ENCODE measurements at places on chromosomes 13 and 19.

- DNase-seq: no peak
These were observed 2.6 kb upstream of the HAUS5 start for GRCh38 chr19:35609851-35610353.

- DNase-seq: no peak
These were observed 8.2 kb upstream of the PAN3 start for GRCh38 chr13:28129911-28130693.

- peak; percentile 63 for DNase-seq
These were observed 2.1 kb upstream of the HOOK2 start for GRCh38 chr19:12777217-12778016.

DNA sequence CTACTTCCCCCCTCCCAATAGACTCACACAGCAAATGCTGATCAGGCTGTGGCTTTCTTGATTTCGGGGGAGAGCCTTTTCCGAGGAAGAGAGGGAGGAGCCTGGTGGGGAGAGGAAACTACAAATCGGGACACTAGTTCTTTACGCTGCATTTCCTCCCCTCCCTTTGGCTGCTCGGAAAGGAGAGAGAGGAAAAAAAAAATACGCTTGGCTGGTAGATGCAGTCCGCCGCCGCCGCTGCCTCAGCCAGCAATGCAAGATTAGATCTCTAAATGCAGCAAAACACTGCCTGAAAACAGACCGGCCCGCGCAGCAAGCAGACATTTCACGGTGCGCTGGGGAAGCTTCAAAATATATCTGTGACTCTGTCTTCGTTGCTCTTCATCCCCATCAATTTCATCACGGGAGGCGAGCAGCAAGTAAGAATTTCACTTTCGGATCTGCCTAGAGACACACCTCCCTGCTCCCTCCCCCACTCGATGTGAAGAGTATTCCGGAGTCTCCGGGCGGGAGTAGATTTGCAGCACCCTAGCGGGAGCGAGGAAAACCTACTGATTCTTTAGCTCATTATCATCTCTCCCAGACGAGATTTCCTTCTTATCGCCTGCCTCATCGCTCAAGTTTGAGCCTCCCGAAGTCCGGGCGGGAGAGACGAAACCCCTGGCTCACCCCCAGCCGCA is at the start of gene PCDH17:
PCDH17 (plus strand) TSS at position 149 of the 680 bp plus-strand sequence. CDS start 803 bp downstream, outside the sequence.
- no peak for DNase-seq

- DNase-seq: no peak
These were observed 199.2 kb upstream of the MAB21L1 start for GRCh38 chr13:35675651-35676050.

DNA sequence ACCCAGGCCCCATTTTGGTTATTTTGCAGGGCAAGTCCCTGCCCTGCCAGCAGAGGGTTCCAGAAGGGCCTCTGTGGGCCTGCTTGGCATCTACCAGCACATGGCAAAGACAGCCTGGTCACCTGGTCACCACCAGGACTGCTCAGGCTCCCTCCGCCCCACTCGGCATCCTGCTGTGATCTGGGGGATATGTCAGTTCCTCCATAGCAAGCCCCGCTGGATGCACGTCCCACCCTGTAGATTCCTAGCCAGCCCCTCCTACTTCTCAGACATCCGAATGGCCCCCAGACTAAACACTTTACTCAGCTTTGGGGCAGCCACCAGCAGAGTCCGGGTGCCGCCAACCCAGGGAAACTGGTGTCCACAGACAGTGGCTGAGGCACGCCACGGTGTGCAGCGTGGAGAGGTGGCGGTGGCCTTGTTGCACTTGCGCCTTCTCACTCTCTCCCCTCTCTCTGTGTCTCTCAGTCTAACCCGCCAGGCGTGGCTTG is 31.8 kb upstream of the USE1 start:
- DNase-seq: no peak

DNA sequence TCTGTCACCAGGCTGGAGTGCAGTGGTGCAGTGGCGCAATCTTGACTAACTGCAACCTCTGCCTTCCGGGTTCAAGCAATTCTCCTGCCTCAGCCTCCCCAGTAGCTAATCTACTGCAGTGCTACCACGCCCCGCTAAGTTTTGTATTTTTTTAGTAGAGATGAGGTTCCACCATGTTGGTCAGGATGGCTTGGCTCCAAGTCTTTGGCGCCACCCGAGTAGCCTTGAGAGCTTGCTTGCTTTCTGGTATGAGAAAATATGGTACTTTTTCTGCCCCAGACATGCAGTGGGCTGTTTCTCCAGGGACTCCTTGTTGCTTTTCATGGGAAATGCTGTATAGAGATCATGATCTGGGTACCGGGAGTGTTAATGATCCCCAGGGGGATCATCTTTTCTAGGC is 34.5 kb upstream of the GTF3A start:
- no peak for DNase-seq

DNA sequence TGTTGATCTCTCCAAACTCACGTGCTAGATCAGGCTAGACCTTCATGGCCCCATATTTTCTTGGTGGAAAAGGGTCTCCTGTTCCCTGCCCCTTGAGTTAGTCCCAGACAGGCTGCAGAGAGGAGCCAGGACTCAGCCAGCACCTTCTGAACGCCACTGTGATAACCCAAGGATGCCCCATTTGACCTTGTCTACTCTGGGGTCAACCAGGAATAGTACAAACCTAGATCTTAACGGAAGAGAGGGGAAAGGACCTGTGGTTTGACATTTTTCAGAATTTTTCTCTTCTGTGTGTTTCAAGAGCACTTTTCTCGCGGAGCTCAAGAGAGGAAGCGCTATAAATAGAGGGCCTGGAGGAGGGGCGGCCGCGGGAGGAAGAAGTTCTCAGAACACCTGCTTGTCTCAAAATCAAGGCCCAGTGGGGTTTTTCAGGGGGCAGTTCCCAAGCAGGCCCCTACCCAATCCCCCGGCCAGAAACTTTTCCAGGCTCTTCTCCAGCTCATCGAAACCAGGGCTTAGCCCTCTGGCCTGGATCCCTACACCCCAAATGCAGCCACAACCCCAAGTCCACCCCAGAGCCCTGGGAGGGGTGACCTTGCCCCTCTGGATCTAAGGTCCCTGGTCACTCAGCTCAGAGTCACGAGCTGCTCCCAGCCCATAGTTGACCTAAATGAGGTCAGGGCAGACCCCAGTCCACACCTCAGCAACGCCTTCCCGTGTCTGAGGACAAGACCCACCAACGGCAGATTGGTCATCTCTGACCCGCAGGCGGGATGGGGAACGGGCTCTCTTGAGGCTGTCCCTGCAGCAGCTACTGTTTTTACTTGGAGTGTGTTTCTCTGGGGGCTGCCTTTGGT is 75.6 kb upstream of the TM9SF2 start:
- DNase-seq: no peak

DNA sequence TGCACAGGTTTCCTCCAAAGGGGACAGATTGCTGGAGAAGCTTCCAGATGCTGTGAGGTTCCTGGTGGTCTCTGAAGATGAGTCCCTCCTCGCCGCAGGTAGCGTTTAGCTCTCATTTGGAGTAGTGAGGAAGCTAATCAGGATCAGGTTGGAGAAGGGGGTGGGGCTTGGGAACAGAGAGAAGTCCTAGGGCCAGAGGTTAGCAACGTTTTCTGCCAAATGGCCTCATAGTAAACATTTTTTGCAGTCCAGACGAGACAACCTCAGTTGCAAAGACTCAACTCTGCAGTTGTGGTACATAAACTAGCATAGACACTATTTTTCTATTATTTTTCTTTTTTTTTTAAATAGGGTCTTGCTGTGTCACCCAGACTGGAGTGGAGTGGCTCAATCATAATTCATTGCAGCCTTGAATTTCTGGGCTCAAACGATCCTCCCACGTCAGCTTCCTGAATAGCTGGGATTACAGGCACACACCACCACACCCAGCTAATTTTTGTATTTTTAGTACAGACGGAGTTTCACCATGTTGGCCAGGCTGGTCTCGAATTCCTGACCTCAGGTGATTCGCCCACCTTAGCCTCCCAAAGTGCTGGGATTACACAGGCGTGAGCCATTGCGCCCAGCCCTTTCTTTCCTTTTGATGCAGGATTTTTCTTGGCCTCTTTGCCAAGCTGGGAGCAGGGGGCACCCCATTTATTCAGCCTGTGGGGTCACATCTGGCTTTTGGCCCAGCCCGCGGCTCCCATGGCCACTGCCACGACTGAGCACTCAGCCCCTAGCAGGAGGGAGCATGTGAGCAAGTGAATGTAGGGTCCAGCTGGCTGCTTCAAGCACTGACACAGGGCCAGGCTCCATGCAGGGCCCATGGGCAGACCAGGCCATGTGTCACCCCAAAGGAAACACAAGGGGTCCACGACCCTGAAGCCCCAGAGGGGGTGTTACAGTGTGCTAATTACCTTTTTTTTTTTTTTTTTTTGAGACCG is 34.4 kb upstream of the SIN3B start:
- DNase-seq: no peak

DNA sequence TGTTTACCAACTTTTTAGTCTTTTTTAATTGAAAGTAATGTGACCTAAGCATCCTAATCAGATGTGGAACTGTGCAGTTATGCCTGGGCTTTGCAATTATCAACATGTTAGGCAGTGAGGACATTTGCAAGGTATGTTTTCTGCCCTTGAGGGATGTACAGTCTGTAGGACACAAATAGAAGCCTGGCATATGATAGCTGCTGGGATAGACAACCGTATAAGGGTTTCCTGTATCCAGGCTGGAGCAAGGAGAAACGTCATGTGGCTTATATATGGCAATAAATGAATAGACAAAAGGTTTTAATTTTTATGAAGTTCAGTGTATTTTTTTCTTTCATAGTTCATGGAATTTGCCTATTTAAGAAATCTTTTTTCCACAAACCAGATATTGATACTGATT is 2.0 kb upstream of the VPS36 start:
- no peak for DNase-seq

DNA sequence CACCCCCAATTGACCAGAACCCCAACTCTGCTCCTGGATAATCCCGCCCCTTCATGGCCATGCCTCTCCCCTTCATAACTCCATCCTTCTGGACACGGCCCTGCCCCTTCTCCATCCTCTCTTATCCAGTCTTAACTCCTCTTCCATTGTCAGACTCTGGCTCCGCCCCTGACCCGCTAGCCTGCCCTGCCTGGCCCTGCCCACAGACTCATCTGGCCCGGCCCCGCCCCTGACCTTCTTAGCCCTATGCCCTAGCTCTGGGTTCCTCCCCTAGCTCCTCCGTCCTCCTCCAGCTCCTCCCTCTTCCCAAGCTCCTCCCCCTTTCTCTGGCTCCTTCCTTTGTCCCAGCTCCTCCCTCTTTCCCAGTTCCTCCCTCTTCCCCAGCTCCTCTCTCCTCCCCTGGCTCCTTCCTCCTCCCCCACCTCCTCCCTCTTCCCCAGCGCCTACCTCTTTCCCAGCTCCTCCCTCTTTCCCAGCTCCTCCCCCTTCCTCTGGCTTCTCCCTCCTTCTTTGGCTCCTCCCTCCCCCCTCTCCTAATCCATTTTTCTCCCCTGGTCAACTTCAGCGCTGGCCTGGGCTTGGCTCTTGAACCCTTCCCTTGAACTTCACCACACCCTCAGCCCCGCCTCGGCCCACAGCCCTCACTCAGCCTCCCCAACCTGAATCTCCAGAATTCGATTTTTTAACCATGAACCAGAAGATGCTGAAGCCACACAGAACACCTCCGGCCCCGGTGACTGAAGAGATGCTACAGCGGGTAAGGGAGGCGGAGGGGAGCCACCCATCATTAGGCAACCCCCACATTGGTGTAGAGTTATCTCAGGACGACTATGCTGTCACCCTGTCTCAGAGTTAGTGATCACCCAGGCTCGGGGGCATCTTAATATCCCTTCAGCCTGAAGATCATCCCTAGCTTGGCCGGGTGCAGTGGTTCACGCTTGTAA is 9.2 kb upstream of the ZNF358 start:
- DNase-seq: peak; percentile 92

DNA sequence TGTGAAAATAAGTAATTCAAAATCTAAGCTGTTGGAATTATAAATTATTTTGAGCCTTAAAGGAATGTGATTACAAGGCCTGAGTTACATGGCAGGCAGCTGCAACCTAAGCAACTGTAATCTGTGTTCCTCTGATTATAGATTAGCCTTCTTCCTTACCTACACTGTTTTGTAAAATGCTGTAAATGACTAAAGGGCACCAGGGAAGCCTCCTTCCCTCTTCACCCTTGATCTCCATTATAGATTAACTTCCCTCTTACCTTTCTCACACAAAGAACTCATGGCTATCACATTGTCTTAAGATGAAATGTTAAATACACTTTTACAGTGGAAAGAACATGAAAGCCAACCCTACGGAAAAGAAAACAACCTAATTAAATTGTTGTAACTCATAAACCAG is 423.7 kb upstream of the KLF12 start:
- no peak for DNase-seq

DNA sequence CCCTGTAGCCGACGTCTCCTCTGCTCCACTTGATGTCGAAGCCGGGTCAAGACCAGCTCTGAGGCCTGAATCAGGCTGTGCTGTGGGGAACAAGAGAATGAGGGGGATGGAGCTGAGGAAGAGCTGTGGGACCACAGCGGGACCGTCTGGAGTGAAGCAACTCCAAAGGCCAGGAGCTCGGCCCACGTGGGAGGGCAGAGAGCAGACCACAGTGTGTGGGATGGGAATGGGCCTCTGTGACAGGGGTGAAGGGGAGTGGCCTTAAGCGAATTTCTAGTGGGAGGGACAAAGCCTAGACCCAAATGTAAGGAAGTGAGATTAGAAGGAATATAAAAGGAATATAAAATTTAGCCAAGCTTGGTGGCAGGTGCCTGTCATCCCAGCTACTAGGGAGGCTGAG is 3.8 kb upstream of the SLC8A2 start:
- no peak for DNase-seq

DNA sequence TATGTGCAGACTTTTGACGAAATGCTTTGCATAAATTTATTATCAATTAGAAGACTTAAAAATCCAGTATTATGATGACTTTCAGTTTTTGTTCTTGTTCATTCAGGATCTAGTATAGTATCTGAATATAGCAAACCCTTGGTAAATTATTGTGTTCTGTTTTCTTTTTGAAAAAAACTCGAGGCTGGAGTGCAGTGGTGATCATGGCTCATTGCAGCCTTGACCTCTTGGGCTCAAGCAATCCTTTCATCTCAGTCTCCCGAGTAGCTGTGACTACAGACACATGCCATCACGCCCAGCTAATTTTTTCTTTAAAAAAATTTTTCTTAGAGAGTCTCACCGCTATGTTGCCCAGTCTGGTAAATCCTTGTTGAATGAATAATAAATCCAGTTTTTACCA is 4.6 kb downstream of the FARP1 start:
- no peak for DNase-seq

DNA sequence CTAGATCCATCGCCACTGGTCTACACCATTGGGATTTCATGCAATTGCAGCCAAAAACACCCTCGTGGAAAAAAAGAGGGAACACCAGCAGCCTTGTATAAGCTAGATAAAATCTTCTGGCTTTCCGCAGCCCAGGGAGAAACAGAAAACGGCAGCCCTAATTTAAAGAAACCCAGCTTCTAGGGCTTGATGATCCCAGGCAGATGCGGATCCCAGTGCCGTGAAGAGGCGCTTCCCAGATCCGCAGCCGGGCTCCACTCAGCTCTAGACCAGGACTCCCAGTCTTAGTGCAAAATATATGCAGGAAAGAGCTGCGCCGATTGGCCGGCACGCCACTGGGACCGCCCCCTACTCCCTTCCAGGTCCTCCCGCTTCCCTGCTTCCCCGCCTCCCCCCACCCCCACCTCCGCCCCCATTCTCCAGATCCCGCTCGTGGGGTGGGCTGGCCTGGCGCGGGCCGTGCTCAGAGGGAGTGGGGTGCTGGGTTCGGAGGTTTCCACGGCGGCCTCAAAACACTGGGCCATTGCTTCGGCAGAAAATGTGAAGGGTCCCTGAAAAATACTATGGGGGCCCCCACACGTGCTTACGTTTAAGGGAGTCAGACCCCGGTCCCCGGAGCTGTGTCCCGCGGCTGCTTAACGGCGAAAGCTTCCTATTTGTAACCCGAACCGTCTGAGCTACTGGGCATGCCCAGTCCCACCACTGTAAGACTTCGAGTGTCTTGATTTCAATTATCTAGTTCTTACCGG is 63.1 kb downstream of the SERP2 start:
- DNase-seq: peak; percentile 74

GRCh38 chr19:21202865-21203494 is 61.1 kb downstream of the ZNF431 start:
- DNase-seq: peak; percentile 7

Data from NCI-H774 (cell line).